Fibroblast of villous mesenchyme (primary cell): ENCODE measurements at places on chromosomes 16 and 17. TPM values are rescaled to one million over a fixed set of nuclear protein-coding genes. Genes with fewer than 3 reads are reported as not detected.

- no peak for DNase-seq
Measured at GRCh38 chr16:72091217-72091616, 2.2 kb downstream of the TXNL4B start.

- DNase-seq = peak; percentile 56
Measured at GRCh38 chr16:77679901-77680300, 42.4 kb upstream of the NUDT7 start.

DNA sequence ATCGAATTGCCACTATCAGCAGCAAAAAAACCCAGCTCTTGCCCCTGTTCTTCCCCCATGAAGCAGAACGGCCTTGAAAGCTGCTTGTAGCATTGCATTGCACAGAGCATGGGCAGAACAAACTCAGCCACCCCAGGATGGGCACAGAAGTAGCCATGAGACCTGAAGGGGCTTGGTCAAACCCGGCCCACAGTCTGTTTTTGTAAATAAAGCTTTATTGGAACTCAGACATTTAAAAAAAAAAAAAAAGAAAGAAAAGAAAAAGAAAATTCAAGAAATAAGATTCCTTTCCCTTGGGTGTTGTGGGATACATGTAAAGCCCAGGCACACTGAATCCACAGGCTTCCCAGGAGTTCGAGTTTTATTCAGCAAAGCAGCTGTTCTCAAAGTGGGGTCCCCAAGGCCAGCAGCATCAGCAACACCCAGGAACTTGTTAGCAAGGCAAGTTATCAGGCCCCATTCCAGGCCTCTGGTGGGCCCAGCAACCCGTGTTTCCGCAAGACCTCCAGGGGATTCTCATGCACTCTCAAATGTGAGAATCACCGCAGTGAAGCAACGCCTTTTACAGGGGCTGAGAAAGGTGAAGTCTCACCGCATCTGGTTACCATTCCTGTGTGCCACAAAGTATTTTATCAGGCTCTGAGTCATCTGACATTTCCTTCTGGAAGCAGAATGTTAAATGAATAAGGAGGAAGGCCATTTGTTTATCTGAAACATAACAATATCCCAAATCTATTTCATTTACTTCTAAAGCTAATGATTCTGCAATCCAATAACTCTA, 108.2 kb downstream of the SLC39A11 start:
- DNase-seq = peak; percentile 94

The UBE2O gene
- 17.4 and 25.9 TPM in 2 replicates for total RNA-seq

GRCh38 chr17:80971704-80972304, 19.8 kb upstream of the CHMP6 start:
- DNase-seq = no peak

GRCh38 chr17:60769327-60769726, 91.7 kb downstream of the BCAS3 start:
- DNase-seq = no peak

The CLEC3A gene
- not detected in 2 replicates for total RNA-seq

The MYL11 gene
- total RNA-seq = not detected in 2 replicates

The STUB1 gene
- total RNA-seq = 100 and 113 TPM in 2 replicates

The HS3ST3A1 gene
- total RNA-seq = 13.8 and 15.5 TPM in 2 replicates

DNA sequence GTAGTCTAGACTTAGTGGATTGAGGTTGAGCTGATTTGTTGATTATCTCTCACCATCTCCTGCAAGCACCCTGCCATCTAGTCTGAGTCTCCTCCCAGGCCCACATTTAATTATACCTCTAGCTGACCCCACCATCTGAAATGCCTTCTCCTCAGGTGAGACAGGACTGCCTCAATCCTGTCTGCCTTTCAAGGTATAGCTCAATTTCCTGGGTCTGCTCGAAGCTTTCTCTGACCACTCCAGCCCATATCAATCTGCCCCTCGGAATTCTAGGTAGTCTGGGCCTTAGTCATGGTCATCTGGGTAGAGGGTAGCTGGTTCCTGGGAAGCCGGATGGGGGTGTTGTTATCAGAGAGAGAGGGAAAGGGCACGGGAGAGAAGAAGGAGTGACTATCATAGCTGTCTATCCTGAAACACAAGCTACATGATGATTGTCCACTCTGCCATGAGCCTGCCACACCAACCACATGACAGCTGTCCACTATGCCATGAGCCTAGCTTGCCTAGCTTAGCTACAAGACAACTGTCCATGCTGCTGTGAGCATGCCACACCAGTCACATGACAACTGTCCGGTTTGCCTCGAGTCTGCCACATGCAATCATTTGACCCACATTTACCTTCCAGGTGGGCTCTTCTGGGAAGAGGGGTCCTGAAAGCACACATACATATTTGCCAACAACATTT, 34.4 kb downstream of the LYRM9 start:
- no peak for DNase-seq

The CD7 gene
- total RNA-seq = not detected in 2 replicates

DNA sequence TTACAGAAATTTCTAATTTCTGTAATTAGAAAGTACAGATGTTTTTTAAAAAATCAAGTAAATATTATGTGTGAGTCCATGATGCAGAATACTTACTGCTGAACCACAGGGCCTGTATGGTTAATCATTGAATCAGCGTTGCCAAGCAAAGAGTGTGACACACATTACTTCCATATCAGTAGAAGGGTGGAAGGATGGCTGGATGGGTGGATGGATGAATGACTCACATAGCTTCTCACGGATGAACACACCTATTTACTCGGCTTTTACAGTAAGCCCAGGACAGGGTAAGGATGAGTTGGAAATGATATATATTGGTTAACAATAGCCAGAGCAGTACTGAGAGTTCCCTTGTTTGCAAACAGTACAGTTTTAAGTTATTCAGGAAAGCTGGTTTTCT, 495.9 kb upstream of the RBFOX1 start:
- DNase-seq = no peak

GRCh38 chr17:33615861-33616260, 322.8 kb upstream of the ASIC2 start:
- no peak for DNase-seq

DNA sequence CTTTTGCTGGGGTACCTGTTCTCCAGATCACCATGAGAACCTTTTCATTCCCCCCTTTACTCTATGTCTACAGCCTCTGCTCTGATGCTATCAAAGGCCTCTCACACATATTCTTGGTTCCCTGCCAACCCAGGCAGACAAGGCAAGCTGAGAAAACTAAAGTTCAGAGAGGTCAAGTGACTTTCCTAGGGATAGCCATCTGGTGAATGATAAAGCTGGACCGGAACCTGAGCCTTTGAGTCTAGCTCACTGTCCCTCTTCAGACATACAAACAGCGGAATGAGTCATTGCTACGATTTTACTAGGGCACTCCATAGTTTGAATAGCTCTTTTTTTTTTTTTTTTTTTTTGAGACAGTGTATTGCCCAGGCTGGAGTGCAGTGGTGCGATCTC, 73.3 kb downstream of the XYLT1 start:
- DNase-seq = peak; percentile 87

DNA sequence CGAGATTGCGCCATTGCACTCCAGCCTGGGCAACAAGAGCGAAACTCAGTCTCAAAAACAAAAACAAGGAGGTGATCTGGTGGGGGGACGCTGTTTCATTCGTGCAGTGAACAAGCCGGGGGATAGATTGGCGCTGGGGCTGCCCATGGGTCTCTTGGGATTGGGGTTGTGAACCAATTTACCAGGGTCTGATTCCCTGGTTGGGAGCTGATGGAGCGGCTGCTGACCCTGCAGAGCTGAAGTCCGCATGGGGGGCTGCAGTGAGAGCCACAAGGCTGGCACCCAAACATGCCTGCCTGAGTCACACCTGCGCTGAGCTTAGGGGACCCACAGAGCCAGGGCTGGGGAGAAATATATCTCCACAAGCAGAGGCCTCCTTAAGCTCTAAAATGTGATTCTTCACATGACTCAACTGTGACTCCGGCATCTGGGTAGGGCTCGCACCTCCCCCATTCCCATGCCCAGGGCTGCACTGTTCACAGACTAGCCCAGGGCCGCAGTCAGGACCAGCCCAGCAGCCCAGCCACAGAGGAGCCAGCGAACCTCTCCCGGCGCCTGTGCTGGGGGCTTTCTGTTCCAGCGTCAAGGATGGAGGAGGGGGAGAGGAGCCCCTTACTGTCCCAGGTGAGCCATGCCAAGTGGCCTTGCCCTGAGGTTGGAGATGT, 5.0 kb downstream of the TSPAN10 start:
- DNase-seq = peak; percentile 61

DNA sequence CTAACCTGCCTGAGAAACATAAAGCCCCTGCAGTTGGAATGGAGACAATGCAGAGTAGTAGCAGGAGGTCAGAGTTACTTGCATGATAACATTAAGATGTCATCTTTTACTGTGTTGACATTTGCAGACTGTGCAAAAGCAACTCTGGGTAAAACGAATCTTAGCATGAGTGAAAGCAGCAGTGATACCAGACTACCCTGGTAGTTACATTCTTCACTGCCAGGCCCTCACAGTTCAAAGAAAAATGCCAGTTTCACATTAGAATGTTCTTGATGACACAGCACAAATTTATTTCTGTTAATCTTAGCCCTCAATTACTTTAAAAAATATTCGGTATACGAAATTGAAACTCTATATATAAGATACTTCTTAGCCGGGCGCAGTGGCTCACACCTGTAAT, 12.2 kb downstream of the MPHOSPH6 start:
- peak; percentile 78 for DNase-seq

DNA sequence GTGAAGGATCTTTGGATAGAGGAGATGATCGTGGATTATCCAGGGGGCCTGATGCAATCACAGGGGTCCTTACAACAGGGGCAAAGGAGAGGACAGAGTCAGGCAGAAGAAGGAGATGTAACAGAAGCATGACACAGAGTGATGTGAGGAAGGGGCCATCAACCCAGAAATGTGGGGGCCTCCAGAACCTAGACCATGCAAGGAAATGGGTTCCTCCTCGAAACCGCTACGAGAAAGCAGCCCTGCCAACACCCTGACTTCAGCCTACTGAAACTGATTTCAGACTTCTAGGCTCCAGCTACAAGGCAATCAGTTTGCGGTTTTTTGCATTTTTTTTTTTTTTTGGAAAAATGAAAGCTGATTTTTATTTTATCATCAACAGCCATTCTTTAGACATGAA, 34.0 kb downstream of the ZFHX3 start:
- no peak for DNase-seq

DNA sequence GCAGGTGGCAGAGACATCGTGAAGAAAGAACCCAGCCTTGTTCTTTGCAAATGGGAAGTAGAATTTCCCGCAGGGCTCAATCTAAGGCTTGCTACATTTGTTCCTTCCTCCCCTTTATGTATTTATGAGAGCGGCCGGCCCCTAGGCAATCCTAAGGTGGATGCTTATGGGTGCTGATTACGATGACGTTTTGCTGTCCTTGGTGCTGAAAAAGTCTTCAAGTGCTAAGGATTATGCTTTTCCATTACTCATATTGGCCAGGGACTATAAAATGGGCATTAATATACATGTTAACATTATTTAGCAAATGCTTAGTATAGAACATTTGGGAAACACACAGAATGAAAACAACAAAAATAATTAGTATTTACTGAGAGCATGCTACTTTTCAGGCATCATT, 313.3 kb upstream of the XYLT1 start:
- DNase-seq = peak; percentile 58

The SIAH1 gene
- 28.9 and 39.3 TPM in 2 replicates for total RNA-seq

- no peak for DNase-seq
Measured at GRCh38 chr16:89273741-89274472, 56.4 kb downstream of the ZNF778 start.

The SULT1A1 gene
- under 0.01 and 1.6 TPM in 2 replicates for total RNA-seq

- DNase-seq = no peak
Measured at GRCh38 chr16:58507195-58507962, 7.4 kb downstream of the NDRG4 start.

GRCh38 chr17:56870081-56870651, 36.2 kb downstream of the DGKE start:
- DNase-seq = no peak

GRCh38 chr16:70740914-70741782, 55.3 kb upstream of the MTSS2 start:
- DNase-seq = peak; percentile 88

The KIF2B gene
- not detected in 2 replicates for total RNA-seq

The LLGL2 gene
- 0.32 and 2.2 TPM in 2 replicates for total RNA-seq

DNA sequence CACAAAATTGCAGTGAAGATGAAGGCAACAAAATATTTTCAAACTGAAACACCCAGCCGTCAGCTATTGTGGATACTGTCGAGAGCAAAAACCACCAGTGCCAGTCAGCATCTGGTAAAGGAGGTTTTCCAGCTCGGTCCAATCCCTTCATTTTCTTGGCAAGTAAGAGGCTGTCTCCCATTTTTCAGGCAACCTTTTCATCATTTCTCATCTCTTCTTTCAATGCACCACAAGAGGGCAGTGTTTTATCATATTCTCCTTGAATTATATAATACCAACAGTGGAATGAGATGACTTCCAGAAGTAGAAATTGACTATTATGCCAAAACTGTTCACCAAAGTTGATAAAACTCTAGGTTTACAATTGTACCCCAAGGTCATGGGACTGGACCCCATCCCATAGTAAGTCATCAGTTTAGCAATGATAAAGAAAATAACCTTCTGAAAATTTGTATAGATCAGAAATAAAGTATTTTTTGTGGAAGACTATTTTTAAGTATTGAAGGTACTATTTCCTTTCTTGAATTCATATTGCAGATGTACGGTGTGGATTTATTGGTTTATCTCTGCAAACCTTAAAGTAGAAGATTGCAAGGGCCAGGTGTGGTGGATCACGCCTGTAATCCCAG, 16.8 kb downstream of the NQO1 start:
- peak; percentile 73 for DNase-seq

The WFIKKN2 gene
- under 0.01 TPM in 2 replicates for total RNA-seq

DNA sequence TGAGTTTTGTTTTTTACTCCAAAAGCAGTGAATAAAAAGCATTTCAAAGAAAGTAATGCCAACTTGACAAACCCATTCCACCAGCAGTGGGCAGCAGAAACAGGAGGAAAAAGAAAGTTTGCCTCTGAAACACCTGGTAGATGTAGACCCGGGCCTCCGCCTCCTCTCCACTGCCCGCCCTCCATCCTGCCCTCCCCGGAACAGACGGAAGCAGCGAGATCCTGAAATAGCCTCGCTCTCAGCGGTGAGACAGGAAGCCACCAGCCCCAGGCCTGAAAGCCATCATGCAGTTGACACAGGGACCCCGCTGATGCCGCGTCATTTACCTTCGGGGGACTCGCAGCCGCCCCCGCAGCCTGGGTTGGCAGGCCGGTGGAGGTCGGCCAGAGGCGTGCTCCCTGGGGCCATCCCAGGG, 67.8 kb downstream of the C16orf78 start:
- DNase-seq = no peak

- no peak for DNase-seq
Measured at GRCh38 chr17:35819455-35819854, 10.2 kb downstream of the TAF15 start.
